ENCODE measurements at places on chromosomes 4 and X.
A peak's percentile ranks its signal among the peaks of the same experiment; 100 is the strongest.

- DNase-seq, result no peak
Measured at GRCh38 chr4:90181644-90182043, 54.5 kb downstream of the CCSER1 start.

GRCh38 chrX:41559235-41560052 lies 112.3 kb downstream of the NYX start:
- no peak for DNase-seq

GRCh38 chrX:45524296-45524695 lies 323.6 kb upstream of the DIPK2B start:
- no peak for DNase-seq

DNA sequence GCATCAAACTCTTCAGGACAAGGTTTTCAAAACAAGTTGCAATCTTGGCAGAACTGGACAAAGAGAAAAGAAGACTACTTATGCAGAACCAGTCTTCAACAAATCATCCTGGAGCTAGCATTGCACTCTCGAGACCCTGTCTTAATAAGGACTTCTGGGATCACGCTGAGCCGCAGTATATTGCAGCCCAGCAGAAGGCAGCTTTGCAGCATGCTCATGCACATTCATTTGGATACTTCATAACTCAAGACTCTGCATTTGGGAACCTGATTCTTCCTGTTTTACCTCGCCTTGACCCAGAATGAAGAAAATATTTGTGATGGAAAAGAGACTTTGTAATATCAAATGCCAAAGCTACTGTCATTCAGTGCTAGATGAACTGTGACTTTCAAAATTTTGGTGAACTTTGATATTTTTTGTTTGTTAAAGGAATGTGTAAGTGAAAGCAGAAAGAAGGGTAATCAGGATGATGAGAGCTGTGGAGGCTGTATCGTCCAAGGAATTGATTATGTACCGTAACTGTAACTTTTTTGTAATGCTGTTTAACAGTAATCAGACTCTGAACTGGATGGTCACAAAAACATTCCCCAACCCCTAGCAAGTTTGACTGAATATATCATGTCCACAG lies 27.2 kb downstream of the HSPA4L start:
- no peak for DNase-seq

GRCh38 chrX:134604701-134605311 lies 53.5 kb downstream of the PLAC1 start:
- no peak for DNase-seq

DNA sequence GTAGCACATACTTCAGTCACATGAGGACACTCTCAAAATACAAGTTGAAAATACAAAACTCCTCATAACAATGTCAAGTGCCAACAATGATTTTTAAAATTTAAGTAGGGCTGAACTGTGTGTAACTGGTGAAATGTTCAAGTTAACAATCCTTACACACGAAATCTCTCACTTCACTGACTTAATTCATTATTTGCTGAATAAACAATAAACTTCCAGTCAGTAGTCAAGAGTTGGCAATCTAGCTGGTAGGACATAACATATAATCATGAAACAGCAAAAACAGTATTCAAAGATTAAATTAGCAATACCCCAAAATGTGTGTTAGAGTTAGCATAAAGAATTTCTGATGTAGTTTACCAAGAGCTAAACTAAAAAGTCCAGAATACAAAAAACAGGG lies 1.9 kb upstream of the RAB33B start:
- no peak for DNase-seq

- peak; percentile 34 for DNase-seq
Measured at GRCh38 chr4:76251441-76252270, at the start of gene FAM47E. Gene FAM47E, plus strand, starts transcription at chr4:76251721. Its CDS starts 26 bp downstream, at chr4:76251747.

- DNase-seq, result no peak
Measured at GRCh38 chr4:21001490-21001889, 301.2 kb downstream of the PACRGL start.

- no peak for DNase-seq
Measured at GRCh38 chr4:2059046-2059725, at the start of gene NAT8L. Gene NAT8L, plus strand, starts transcription at chr4:2059327. Its CDS starts 185 bp downstream, at chr4:2059512.

DNA sequence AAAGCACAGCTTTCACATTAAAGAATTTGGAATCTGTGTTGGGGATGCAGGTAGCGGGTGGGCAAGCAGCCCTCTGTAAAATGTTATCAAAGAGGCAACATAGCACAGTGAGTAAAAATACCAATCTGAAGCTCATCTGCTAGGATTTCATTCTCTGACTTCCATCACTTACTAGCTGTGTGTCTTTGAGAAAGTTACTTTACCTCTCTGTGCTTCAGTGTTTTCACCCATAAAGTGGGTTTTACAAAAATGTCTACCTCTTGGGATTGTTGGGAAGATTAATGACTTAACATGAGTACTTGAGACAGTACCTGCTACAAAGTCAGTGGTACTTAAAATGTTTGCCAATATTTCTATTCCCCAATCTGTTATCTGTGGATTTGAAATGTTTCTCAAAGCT lies 7.9 kb upstream of the DCUN1D4 start:
- no peak for DNase-seq

GRCh38 chr4:185305979-185306442 lies 89.7 kb downstream of the LRP2BP start:
- no peak for DNase-seq

- DNase-seq, result no peak
Measured at GRCh38 chr4:166622425-166622977, 611.8 kb downstream of the SPOCK3 start.

DNA sequence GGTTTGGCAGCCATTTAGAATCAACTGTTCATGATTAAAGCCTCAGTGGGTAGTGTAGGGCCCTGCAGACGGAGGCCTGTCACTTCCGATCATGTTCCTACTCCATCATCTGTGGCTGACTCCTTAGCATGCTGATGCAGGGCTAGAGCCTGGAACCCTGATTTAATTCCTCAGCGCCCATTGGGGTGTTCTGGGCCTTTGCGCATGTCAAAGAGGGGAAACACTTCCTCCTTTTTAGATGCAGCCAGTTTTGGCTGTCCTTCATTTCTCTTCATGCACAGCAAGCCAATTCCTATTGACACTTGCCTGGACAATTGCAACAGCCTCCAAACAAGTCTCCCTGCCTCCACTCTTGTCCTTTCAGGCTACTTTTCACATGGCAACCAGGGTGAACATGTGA lies 51.9 kb upstream of the MAGEA4 start:
- DNase-seq, result no peak

- DNase-seq, result no peak
Measured at GRCh38 chr4:14926368-14926767, 75.9 kb upstream of the CPEB2 start.

DNA sequence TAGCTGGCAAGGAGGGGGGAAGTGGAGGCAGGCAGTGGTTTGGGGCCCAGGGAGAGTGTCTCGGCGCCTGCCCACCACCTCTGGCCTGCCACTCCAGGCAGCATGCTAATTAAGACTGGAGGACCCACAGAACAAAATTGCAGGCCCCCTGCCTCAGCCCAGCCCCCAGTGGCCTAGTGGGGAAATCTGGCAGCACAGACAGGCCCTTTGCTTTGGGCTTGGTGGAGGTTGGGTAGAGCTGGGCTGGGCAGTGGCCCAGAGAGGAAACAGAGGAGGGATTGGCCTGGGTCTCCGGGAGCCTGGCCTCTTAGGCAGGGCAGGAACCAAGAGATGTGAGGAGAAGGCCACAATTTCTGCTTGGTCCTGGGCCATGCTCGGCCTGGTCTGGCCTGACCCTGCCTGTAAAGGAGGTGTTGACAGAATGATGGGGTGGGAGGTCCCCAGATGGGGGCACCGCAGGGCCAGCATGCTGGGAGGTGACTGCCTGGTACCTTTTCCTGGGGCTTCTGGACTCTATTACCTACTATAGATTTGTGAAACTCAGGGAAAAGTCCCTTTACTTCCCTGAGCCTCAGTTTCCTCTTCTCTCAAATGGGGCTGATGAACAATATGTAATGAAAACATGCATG lies 92.4 kb upstream of the PJA1 start:
- DNase-seq, result no peak

GRCh38 chrX:120514236-120514635 lies 45.1 kb upstream of the LAMP2 start:
- DNase-seq, result no peak
